Nucleus accumbens (tissue), 56 donors: ENCODE measurements at places on chromosomes 16 and 17.

DNA sequence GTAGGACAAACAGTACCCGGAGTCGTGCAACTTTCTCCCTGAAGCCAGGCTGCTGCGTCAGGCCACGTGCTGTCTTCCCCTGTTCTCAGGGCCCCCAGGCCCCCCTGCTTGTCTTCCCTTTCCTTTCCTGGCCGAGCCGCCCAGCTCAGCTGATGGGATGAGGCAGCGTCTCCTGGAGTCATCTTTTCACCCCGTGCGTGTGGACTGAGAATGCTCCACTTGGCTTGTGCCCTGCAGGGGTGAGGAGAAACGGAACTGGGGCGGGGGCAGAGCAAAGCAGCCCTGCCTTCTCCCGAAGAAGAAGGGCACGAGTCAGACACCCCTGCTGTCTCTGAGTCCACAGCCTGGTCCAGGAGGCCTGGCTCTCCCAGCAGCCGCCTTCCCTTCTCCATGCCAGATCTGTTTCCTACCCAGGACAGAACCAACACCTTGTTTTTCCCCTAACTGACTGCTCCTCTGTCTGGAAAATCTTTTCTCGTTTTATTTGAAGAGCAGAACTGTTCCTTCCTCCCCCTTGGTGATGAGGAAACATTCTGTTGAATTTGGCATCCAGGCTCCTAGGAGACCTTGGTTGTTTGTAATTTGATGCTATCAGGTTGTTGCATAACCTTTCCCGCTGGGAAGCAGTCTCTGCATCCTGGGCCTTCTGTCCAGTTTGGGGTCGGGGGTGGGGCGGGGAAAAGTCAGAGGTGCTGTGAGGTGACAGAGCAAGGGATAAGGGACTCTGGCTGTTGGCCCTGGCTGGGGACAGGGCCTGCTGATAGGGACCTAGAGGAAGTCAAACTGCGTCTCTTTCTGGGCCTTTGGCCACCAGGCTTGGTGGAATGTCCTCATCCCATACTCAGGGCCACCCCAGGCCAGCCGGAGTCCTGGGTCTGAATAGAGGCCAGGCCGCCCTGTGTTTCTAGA lies 78.8 kb downstream of the WIPI1 start:
- peak; percentile 45 for DNase-seq

- no peak for DNase-seq
These were observed 910 bp downstream of the WBP2 start for GRCh38 chr17:75854101-75854748.

- no peak for DNase-seq
These were observed 249.9 kb upstream of the MON1B start for GRCh38 chr16:76941113-76941512.

DNA sequence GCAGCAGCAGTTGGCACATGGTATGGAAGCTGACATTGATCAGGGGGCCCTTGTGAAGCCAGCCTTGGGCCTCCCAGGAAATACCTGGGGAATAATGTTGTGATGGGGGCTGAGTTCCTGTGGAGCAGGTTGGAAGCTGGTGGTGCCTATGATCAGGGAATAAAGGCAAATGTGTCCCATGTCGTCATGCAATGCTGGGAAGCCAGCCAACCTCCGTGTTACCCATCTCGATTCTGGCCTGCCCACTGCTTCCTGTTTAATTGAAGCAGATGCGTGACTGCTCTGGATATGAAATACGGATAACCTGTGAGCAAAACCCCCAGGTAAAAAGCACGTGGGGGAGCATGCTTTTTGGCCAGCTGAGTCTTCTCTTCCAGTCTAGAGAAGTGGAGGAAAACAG lies 580.4 kb upstream of the HSBP1 start:
- DNase-seq, result no peak

GRCh38 chr16:11224096-11224893 lies 31.7 kb downstream of the SOCS1 start:
- no peak for DNase-seq

DNA sequence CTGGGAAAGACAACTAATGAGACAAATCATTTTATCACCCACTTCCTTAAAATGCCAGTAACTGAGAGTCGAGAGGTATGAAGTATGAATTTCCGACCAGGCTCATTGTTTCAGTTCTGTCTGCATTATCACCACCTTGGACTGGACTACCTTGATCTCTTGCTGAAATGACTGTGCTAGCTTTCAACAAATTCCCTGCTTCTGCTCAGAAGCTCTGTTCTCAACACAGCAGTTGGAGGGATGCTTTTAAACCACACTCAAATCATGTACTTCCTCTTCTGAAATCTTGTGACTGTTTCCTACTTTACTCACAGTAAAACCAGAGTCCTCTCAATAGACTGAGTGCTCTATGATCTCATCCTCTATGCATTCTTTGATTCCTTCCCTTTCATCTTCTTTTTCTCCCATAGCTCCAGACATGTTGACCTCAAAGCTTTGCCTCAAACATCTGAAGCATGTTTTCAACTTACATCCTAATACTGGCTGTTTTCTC lies 195.8 kb downstream of the KCNJ2 start:
- no peak for DNase-seq

- no peak for DNase-seq
These were observed 3.7 kb downstream of the ADAD2 start for GRCh38 chr16:84194470-84195200.
